GM19239 (cell line): ENCODE measurements at places on chromosomes 2 and 18.

DNA sequence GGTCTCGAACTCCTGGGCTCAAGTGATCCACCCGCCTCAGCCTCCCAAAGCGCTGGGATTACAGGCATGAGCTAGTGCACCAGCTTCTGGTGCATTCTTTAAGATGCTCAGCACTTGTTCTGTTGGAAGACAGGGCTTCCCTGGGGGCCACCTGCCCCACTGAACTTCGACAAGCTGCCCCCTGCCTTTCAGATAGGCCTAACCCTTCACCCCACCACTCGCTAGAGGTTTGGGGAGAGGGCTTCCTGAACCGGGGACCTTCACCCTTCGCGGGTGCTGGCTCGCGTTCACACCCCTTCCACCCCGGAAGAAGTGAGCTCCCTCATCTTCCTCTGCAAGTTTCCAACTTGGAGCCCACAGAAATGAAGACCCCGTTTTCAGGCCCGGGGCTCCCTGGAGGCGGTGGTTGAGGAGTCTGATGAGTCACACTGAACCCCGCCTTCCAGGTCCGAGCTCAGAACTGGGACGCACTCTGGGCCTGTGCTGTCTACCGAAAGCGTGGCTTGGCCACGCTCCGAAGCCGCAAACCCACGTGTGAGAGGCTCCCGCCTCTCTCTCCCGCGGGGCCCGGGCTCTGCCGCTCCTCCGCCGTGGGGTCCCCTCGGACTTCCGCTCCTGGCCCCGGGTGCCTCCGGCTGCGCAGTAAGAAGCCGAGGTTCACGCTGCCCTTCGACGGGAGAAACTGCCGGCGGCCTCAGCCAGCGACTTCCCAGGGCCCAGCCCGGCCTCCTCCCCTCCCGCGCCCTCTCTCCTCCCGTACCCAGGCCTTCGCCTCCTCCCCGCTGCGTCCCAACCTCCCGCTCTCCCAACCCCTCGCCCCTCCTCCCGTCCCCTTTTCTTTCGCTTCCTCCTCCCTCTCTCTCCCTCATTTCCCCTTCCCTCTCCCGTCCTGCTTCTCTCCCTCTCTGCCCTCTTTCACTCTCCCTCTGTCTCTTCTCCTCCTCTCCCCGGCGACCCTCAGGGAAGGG lies 47.5 kb upstream of the SP3 start:
- peak; percentile 34 for DNase-seq

DNA sequence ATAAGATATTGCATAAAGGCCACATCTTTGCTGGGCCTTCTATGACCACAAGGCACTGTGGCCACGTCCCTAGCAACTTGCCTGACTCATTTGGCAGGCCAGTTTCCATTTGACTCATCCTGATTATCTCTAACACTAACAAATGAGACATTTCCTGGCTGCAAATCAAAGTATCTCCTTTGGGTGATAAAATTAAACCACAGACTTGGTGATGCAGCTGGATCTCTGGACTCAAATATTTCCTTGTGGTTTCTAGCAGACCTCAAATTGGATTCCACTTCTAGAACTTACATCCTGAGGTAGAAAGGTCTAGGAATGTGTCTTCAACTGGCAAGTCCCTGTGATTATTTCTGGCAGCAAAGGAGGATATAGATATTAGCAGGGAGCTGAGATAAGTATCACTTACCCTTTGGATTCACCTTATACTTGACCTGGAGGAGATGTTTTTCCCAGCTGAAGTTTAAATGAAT lies 167.9 kb upstream of the NXPH2 start:
- no peak for DNase-seq

- DNase-seq = no peak
Observed at GRCh38 chr2:168130346-168130745, 117.0 kb downstream of the STK39 start.

GRCh38 chr2:30268296-30268871 lies 37.0 kb downstream of the LBH start:
- DNase-seq = no peak

DNA sequence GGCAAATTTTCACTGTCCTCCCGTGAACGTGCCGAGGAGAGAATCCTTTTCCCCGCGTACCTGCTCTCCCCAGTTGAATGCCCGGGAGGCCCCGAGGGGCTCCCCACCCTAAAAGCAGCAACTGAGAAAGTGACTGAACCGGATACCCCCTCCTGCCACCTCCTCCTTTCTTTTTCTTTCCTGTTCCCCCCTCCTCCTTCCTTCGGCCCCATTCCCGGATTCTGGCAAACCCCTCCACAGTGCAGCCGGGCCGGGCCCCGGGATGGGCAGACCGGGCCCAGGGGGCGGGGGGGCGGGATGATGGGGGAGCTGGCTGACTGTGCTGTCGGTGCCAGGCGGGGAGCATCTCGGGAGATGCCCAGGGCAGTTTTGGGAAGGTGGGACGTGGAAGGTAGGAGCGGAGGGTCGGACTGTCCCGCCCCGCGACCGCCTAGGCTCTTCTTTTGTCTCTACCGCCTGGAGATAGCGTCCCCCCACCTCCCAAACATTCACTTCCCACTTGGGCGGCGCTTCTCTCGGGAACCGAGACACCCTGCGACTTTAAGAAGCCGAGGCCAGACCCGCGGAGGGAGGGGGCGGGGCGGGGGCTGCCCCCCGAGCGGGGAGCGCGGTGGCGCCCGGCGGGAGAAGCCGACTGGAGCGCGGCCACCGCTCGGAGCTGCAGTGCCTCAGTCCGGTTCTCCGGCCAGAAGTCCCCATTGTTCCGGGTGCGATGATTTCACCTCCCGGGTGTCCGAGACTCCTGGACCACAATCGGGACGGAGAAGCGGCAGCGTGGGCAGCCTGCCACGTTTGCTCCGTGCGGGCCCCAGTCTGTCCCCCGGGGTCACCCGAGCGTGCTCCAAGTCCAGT lies 8.2 kb downstream of the DLX2 start:
- no peak for DNase-seq

GRCh38 chr2:230774348-230774951 lies 61.8 kb downstream of the CAB39 start:
- no peak for DNase-seq

DNA sequence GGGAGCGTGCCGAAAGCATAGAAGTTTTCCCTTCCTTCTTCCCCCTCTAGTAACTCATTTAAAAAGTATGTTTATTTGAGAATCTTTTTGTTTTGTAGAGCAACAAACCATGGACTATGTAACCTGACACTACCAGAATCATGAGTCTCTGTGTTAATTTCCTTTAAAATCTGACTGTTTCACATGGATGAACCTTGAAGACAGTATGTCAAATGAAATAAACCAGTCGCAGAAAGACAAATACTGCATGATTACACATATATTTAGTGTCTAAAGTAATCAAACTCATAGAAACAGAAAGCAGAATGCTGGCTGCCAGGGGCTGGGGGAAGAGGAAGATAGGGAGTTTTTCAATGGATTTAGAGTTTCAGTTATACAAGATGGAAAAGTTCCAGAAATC lies 32.3 kb downstream of the PTPN2 start:
- no peak for DNase-seq

- no peak for DNase-seq
Observed at GRCh38 chr2:98187194-98187593, 100.2 kb downstream of the VWA3B start.

- no peak for DNase-seq
Observed at GRCh38 chr2:105665480-105665879, 79.2 kb upstream of the NCK2 start.

- no peak for DNase-seq
Observed at GRCh38 chr2:121890041-121890440, 134.6 kb downstream of the TSN start.

DNA sequence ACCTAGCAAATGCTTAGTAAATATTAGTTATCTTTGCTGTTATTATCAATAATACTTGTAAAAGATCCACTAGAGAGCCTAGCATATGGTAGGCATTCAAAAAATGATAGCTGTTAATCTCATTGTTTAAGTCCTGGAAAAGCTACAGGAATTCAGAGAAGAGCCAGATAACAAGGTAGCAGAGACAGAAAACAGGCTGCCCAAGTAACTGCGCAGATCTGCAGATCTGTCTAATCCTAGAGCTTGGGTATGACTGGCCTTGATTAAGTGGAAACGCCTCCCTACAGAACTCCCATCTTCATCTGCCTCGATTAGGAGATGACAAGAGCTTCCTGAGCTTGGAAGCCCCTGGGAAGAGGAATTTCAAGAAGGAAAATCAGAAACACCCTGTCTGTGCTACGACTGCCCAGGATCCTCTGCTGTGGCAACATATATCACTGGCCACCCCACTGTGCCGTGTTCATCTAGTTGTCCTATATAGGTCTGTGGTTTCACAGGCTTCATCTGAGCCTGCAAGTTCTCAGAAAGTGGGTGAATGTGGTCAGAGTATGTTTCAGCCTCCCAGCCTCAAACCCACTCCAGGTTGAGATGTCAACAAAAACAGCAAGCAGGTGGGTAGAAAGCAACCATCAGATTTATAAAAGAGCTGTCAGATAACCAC lies 151.5 kb upstream of the PKDCC start:
- DNase-seq = no peak
